ENCODE measurements at places on chromosomes 2 and 18.

DNA sequence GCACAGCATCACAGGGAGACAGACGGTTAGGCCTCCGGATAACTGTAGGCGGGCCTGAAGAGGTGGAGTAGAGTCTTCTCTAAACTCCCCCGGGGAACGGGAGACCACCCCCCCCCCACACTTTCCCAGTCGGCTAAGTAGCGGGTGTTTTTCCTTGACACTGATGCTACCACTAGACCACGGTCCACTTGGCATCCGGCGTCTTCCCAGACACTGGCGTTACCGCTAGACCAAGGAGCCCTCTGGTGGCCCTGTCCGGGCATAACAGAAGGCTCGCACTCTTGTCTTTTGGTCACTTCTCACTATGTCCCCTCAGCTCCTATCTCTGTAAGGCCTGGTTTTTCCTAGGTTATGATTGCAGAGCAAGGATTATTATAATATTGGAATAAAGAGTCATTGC, 25.7 kb upstream of the NCL start:
- DNase-seq: no peak

DNA sequence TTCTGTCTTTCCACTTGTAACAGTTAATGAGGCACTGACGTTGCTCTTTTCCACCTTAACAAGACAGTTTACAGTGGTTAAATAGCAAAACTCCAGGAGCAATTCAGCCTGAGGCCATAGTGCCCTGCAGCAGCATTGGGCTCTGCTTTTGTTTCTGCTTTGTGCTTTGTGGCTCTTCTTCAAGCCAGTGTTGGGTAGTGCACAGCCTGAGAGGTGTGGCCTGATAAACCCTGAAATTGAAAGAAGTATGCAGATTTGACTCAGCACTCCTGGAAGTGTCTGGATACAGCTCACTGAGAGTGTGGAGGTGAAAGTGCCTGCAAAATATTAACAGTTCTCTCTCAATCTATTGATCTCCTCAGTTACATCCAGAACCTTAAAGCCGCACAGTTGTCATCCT, 63.0 kb downstream of the STK25 start:
- DNase-seq: no peak

GRCh38 chr2:86397986-86398385, 43.2 kb upstream of the KDM3A start:
- no peak for DNase-seq

DNA sequence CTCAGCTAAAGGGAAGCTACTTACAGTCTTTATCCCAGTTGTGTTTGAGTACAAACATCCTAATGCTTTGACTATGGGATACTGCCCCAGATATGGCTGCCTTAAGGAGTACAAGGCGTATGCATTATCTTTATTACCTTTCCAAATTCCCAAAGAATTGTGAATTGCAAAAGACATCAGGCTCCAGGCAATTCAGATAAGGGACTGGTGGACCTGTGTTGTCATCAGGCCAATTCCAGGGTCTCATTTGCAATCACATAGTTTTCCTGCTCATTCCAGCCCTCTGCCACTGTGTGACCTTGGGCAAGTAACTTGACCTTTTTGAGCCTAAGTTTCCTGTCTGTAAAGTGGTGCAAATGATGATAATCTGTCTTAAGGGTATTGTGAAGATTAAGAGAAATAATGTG, 137.5 kb downstream of the FMNL2 start:
- no peak for DNase-seq

DNA sequence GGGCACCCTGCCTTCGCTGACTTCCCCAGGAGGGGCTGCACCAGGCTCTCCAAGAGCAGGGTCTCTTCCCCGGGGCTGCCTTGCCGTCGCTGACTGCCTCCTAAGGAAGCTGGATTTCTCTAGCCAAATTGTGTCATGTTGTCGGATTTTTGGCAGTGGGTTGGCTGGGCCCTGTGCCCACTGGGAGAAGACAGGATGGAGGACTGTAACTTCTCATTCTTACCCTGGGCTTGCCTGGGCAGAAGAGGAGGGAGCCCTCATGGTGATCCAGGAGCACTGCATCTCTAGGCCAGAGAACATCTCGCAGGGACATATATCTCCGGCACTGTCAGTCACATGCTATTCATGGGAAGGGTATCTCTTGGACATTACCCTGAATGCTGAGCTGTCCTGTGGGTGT, 6.3 kb downstream of the MYO7B start:
- DNase-seq: no peak

GRCh38 chr2:106867196-106867953, 18.6 kb downstream of the ST6GAL2 start:
- no peak for DNase-seq

GRCh38 chr2:173288561-173288960, 66.1 kb upstream of the CDCA7 start:
- DNase-seq: no peak

All from common myeloid progenitor, CD34-positive (primary cell).